ENCODE measurements at places on chromosomes 1 and 21.

- no peak for DNase-seq
Measured at GRCh38 chr1:228851193-228851592, 115.9 kb downstream of the RHOU start.

DNA sequence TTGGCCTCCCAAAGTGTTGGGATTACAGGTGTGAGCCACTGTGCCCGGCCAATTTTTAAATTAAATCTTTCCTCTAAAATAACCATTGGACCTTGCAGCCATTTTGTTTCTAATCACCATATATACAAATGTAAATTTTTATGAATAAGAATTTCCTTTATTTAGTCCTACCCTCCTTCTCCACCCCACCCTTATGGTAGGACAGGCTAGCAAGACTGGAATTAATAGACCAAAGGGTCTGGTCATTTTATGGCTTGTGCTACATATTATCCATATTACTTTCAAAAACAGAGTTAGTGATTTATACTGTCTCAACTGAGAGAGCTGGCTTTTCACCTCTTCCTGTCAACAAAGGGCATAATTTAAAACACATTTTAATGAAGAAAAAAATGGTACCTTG lies 26.5 kb downstream of the L1TD1 start:
- no peak for DNase-seq

GRCh38 chr1:211517006-211517405 lies 25.0 kb upstream of the RD3 start:
- DNase-seq: no peak

DNA sequence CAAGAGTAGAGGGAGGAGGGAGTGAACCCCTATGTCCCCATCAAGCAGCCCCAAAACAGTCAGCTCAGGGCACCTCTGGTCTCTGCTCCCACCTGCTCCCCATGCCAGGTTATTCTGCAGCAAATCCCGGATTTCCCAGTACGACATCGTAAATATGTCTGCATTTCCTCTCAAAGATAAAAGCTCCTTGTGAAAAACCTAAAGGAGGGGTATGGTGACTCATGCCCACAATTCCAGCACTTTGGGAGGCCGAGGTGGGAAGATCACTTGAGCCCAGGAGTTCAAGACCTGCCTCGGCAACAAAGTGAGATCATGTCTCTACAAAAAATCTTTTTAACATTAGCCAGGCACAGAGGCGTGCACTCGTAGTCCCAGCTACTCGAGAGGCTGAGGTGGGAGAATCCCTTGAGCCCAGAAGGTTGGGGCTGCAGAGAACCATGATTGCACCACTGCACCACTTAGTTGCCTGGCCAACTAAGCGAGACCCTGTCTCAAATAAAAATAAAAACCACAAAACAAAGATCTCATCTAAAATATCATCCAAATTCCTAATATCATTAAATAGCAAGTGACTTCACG lies 7.1 kb downstream of the ACOT7 start:
- DNase-seq: peak; percentile 86

DNA sequence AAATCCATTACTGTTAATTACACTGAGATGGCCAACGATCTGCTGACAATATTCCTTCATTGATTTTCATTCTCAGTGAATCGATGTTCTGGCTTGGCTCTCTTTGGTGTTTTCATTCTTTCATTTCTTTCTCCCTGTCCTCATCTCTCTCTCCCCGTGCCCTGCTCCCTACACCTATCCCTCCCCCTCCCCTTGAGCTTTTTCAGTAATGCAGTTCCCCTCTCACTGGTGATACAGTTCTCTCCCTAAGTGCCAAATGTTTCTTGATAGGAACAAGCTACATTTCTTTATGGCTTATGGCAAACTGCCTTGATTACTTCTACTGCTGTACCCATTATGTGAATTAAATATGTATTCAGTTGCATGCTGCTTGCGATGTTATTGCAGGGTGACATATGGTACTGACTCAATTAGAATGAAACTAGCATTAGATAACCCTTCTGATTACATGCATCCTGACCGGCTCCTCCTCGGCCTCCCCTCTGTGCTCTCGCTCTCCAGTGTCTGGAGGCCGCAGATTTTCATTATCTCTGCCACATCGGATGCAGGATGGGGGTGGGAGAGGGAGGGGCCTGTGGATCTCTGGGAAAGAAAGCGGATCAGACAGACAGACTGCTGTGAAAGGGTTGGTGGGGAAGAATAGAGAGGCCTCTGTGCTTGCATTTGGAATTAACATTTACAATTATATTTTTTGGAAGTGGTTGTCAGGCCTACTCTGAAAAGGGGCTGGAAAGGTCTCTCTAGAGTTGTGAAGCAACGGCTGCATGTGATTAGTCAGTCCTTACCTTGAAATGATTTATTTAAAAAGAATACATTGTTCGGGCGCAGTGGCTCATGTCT lies 130.9 kb downstream of the PBX1 start:
- DNase-seq: no peak

- no peak for DNase-seq
Measured at GRCh38 chr1:53621144-53621543, 117.8 kb downstream of the GLIS1 start.

- DNase-seq: peak; percentile 96
Measured at GRCh38 chr1:225655509-225656258, 2.8 kb upstream of the ENAH start.

DNA sequence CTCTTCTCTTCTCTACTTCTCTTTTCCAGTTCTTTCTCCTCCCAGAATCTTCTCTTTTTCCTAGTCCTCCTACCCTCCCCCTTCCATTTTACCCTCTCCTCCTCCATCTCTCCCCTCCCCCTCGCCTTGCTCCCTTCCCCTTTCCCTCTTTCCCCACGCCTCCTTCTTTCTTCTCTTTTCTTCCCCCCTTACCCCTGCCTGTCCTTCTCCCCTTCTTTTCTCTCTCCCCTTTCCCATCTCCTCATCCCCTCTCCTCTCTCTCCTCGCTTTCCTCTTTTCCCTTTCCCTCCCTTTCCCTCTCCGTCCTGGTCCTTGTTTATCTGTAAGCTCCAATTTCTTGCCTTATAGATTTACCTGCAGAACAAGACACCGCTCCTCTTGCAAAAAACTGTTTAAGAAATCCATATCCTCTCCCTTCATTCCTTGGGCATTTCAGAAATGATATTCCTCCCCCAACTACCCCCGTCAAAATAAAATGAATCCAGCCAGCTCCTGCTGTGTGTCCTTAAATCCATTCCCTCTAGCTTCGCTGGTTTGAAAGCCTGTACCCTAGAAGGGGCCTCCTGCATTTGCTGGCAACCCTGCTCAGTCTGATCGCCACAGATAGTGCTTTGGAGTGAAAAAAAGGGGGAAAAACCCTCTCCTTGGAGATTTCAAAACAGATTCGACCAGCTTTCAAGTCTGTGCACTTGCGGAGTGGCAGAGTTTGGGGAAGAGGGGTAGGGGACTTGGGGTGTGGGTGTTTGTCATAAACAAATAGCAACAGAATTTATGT lies 89.4 kb downstream of the PAPPA2 start:
- no peak for DNase-seq

DNA sequence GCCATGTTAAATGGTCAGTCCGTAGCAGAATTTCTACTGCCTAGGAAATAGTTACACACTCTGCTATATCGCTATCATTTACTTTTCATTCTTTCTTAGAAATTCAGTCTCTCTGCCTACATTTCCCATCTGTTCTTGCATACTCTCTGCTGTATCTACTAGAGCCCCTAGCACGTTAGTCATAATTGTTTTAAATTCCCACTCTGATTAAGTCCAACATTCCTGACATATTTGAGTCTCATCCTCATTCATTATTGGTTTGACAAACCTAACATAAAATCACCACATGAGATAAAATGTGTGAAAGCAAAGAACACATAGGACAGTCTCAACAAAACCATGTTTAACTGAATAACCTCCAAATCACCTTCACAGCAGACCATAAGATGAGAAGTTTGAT lies 513.6 kb downstream of the PLPP3 start:
- peak; percentile 42 for DNase-seq

GRCh38 chr1:233281711-233282581 lies 13.6 kb downstream of the PCNX2 start:
- peak; percentile 29 for DNase-seq

- DNase-seq: no peak
Measured at GRCh38 chr1:5554111-5554510, 438.1 kb downstream of the NPHP4 start.

DNA sequence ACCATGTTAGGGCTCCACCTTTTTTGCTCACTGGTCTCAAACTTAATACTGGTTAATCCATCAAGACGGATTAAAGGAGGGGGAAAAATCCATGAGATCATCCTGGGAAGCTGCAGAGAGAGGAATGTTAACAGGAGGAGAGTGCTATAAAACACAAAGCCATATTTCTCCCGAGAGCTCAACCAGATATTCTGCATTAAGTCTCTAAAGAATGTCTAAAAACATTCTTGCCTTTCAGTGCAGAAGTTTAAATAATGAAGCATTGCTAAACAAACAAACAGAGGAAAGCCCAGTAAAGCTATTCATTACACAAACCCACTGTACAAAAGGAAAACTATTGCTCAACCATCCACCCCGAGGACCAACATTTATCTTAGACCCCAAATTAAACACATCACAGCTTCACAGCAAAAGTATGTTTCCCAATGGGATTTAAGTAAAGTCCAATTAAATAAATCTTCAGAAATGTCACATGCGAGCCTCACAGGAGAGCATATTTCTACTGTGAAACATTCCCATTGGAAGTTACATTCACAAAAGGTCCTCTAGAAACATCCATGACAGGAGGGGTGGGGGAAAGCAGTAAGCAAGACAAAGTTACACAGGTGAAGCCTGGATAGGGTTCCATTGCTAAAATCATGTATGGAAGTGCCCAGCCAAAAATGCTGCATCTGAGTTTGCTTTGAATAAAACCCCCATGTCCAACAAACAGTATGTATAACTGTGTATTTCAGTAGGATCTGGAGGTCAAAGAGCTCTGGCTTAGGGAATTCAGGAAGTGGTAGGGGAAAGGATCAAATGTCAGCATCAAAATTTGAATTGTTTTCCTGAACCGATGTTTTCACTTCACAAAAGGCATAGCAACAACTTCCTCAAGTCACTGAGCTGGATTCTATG lies 23.3 kb downstream of the DUSP10 start:
- DNase-seq: no peak

GRCh38 chr1:15276691-15277446 lies 29.8 kb downstream of the FHAD1 start:
- DNase-seq: no peak

DNA sequence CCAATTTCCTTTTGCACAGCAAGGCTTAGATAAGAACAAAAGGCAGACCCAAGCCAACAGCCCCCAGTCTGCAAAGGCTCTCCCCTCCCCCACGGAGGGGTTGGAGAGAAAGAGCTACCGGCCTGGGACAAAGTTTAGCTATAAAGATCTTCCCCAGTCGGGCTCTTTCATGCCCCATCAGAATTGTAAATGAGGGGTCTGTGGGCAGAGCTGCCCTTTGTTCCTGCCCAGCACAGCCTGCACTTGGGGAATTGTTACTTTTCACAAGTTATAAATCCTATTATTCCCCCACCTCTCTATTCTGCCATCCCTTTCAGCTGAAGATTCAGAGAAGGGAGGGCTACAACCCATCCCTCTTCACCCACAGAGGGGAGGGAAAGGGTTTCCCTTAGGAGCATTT lies 3.5 kb downstream of the MYCL start:
- DNase-seq: no peak

- peak; percentile 94 for DNase-seq
Measured at GRCh38 chr21:15221799-15222386, 157.1 kb upstream of the NRIP1 start.

DNA sequence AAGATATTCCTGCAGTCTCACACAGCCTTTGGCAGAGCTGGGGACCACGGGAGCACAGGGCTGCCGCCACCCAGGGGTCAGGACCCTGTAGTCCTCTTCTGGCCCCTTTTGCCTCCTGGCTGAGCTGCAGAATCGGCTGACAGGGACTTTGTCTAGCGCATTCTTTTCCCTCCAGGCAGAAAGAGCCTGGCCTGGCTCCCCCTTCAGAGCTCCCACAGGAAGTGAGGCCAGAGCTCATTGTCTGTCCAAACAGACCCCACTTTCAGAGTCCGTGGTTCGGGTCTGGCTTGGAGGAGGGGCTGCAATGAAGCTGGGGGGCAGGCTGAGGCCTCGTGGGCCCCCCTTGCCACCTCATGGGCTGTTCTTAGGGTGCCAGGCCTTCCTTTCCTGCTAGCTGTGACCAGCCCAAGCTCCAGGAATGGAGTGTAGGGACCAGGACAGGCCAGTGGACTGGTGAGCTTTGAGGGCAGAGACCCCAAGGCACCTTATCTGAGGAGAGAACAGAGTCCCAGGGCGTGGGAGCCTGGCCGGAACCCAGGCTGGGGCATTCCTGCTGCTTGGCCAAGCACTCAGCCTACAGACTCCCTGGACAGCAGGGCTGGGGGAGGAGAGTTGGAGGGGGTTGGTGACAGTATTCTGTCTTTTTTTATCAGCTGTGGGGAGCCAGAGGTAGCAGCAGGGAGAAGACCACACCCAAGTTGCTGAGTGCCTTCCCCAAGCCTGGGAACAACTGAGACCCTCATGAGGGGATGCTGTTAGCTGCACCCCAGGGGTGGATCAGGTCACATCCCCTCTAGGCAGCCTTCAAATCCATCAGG lies 4.7 kb downstream of the CELSR2 start:
- DNase-seq: no peak

- DNase-seq: peak; percentile 27
Measured at GRCh38 chr1:59903141-59903754, 23.3 kb downstream of the CYP2J2 start.

DNA sequence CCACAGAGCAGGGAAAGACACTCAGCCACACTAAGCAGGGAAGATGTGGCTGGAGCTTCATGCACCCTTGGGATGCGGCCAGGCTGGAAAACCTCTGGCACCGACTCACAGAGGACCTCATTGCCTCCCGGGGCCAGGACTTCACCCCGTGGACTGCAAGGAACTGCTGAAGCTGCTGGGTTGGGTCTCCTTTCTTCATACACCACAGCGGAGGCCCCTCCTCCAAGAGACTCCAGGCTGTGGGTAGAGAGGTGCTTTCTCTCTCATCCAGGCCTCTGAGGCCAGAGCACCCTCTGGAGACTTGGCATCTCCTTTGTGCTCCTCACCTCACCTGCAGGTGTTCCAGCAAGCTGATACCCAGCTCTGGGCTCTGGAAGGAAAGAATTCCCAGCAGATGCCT lies 76.0 kb upstream of the EDN2 start:
- no peak for DNase-seq

GRCh38 chr21:42570841-42571387 lies 57.3 kb downstream of the SLC37A1 start:
- DNase-seq: peak; percentile 3

- no peak for DNase-seq
Measured at GRCh38 chr1:55047611-55048010, 8.3 kb downstream of the PCSK9 start.

GRCh38 chr21:18148401-18148800 lies 96.2 kb upstream of the CHODL start:
- DNase-seq: no peak

DNA sequence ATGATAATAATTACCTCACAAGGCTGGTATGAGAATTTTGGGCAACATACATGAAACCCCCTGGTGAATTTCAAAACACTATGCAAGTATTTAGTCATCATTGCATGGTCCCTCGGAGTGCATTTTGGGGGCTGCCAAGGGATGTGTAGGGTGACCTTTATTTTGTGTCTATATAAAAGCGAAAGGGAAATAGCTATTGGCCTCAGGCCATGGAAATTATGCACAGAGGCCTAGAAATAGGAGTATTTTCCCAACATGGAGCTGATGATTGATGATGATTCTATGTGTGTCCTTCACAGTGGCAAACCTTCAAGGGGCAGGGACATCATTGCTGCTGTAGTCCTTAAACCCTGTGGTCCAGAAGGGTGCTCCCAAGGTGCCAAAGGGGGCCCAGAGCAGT lies 265.5 kb downstream of the ST6GALNAC3 start:
- no peak for DNase-seq

- DNase-seq: no peak
Measured at GRCh38 chr1:66172272-66172671, 361.7 kb upstream of the SGIP1 start.
